ENCODE measurements at places on chromosomes 4 and X.

DNA sequence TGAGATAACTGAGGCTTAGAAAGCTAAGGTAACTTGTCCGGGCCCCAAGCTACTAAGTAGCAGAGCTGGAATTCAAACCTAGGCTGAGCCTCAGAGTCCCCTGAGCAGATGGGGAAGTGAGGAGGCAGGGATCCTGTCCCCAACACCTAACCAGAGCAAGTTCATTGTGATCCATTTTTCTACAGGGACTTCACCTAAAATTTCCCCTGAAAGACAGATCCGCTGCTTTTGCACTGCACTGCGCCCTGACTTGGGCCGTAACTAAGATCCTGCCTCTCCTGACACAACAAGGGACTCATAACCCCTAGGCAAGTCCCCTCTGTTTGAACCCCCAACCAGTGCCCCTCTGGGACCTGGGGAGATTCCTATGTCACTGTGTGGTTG lies 25.6 kb upstream of the MTM1 start:
- DNase-seq: no peak

DNA sequence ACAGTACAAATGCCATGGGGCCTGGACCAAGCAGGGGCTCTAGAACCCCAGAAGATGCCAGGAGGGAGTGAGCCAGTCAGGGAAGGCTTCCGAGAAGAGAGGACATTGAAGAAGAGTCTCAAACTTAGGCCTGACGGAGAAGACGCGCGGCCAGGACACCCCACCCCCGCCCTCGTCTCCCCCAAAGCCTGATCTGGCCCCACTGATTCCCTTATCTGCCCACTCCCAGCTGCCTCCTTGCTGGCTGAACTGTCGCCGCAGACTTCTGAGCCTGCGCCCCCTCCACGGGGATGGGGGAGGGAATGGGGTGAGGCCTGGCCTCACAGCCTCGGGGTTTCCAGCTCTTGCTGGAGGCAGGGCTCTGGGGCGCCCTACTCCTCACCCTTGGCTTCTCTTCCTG lies 3.6 kb upstream of the GATA1 start:
- no peak for DNase-seq

DNA sequence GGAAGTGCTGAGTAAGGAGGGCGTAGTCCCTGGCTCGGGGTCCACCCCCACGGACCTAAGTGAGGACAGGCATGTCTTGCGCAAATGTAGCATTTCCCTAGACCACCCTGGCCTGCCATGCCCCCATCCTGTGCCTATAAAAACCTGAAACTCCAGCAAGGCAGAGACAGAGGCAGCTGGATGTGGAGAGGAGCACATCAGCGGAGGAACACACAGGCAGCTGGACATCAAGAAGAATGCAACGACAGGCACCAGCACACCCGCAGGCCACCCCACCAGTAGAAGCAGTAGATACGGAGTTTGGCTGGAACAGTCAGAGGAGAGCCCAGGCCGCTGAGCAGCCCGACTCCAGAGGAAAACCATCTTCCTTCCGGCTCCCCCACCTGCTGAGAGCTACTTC lies 345.9 kb downstream of the FSTL5 start:
- DNase-seq: no peak

GRCh38 chr4:145295547-145295946 lies 115.2 kb upstream of the OTUD4 start:
- DNase-seq: no peak

DNA sequence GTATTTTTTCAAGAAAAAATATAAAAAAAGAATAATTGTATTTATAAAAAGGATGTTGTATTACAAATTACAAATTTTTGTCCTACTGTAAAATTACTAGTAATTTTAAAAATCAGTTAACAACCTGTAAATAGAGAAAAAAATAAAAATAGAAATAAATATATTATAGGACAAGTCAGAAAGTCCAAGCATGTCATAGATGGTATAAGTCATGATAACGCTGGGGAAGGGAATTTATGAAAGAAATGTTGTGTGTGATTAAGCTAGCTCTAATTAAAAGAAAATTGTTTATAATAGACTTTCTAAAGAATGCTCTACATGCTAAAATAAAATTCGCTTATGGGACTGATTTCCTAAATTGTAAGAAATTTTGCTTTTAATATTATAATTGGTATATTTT lies 2329.9 kb downstream of the ARAP2 start:
- no peak for DNase-seq
